ENCODE measurements at places on chromosomes 5 and 9. TPM values are rescaled to one million over a fixed set of nuclear protein-coding genes. Genes with fewer than 3 reads are reported as not detected.

GRCh38 chr5:57850109-57850508 is 367.5 kb upstream of the ACTBL2 start:
- H3K4me1 ChIP-seq, result no peaks in the 10 kb centered on the region
- no peaks in the 10 kb centered on the region for H3K27me3 ChIP-seq
- H3K36me3 ChIP-seq, result no peaks in the 10 kb centered on the region
- no peak overlapping the region for H3K27ac ChIP-seq

DNA sequence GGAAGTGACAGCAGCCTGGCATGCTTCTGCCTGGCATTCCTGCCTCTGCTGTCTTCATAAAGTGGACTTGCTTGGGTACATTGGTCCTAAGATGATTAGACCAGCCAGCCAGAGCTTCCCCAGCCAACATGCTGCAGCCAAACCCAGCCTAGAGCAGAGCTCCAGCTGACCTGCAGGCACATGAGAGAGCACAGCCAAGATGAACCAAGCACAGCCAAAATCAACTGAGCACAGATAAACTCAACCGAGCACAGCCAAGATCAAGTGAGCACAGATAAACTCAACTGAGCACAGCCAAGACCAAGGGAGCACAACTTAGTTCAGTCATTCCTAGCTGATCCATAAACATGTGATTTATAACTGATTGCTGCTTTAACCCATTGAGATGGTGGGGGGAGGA is 266.5 kb downstream of the MSX2 start:
- H3K4me3 ChIP-seq, result no peak overlapping the region
- H3K4me1 ChIP-seq, result no peaks in the 10 kb centered on the region
- 0 out of 3 replicates have a peak, but pooled peaks cover 2% of the 10 kb centered on the region for H3K27me3 ChIP-seq
- no peaks in the 10 kb centered on the region for H3K36me3 ChIP-seq

DNA sequence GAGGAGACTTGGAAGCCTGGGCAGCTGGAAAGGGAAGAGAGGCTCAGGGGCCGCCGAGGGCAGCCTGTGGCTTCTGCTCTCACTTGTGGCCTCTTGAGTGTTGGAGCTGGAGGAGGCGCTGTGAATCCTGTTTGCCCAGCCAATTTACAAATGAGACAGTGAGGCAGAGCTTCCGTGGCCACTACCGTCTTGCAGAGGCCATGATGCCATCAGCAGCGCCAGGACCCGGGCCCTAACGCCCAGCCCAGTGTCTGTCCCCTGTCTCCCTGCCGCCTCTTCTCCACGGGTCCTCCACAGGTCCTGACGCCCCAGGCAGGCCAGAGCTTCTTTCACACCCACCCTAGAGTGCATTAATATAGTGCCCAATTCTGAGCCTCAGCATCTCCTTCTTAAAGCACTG is 172.8 kb downstream of the GOLPH3 start:
- no peaks in the 10 kb centered on the region for H3K36me3 ChIP-seq
- no peak overlapping the region for H3K27ac ChIP-seq
- no peak overlapping the region for H3K4me3 ChIP-seq
- H3K4me1 ChIP-seq, result no peaks in the 10 kb centered on the region

Gene SCGB3A2
- not detected for total RNA-seq

- no peaks in the 10 kb centered on the region for H3K36me3 ChIP-seq
- H3K27ac ChIP-seq, result no peak overlapping the region
- DNase-seq, result no peak
These were observed 126.7 kb upstream of the CDH6 start for GRCh38 chr5:31066655-31067328.

GRCh38 chr9:134487066-134487710 is 154.4 kb upstream of the COL5A1 start:
- peaks cover 14% of the 10 kb centered on the region for H3K27me3 ChIP-seq
- no peaks in the 10 kb centered on the region for H3K4me1 ChIP-seq
- no peaks in the 10 kb centered on the region for H3K36me3 ChIP-seq
- DNase-seq, result no peak
- H3K27ac ChIP-seq, result no peak overlapping the region

DNA sequence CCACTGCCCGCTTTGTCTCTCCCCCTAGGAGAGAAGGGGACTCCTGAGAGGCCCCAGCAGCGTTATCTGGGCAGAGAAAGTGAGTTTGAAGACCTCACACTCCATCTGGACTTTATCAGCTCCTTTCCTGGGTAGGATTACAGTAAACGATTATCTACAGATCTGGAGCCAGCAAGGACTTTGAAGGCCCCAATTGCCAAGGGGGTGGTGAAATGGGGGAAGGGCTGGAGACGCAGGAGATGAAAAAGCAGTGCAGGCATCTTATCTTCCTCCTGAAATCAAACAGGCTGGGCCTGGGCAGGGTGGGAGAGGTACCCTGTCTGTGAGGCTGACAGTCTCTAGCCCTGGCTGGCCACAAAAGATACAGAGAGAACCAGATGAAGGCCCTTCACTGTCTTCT is 105.8 kb upstream of the MSX2 start:
- H3K27ac ChIP-seq, result no peak overlapping the region
- H3K4me3 ChIP-seq, result no peak overlapping the region
- no peaks in the 10 kb centered on the region for H3K4me1 ChIP-seq
- H3K27me3 ChIP-seq, result no peaks in the 10 kb centered on the region
- DNase-seq, result no peak
- H3K36me3 ChIP-seq, result no peaks in the 10 kb centered on the region
